Ovary (tissue), 10 donors: ENCODE measurements at places on chromosomes 11 and 22. TPM values are rescaled to one million over a fixed set of nuclear protein-coding genes. Genes with fewer than 3 reads are reported as not detected.

GRCh38 chr11:132310390-132311375, 940.3 kb downstream of the NTM start:
- no peak for DNase-seq

DNA sequence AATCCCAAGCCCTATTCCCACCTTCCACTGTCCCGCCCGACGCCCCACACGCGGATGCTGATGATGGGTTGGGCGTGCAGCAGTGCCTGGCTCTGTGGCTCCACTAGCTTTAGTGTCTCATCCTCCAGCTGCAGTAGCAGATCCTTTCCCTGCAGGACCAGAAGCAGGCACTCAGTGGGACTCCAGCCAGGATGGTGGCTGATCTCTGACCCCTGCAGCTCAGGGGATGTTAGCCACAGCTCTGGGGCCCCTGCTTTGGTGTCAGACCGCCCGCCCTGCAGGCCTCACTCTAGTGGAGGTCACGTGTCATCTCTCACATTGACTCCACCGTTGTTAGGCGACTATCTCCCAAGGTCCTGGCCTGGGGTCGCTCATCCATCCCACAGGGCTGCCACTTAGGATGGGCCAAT, 11.8 kb downstream of the SMPD1 start:
- no peak for DNase-seq

DNA sequence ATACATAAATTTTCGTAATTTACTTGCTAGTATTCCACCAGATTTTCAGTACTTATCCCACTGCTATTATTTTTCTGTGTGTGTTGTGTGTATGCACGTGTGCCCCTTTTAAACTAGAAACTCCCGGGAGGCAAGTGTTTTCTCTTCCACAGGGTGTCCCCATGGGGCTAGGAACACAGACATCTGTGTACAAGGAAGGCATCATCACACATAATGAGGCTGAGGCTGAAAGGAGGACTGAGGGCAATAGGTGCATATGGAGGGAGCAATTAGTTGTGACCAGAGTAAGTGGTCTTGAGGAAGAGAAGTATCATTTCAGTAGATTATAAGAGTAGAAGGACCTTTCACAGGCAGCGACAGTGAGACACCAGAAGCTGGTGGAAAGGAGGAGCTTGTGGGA, 2.1 kb upstream of the DPAGT1 start:
- DNase-seq = no peak

GRCh38 chr22:48530666-48531065, 1297.0 kb downstream of the BRD1 start:
- no peak for DNase-seq

- DNase-seq = no peak
Observed at GRCh38 chr11:57375490-57375889, 5.5 kb downstream of the PRG3 start.

DNA sequence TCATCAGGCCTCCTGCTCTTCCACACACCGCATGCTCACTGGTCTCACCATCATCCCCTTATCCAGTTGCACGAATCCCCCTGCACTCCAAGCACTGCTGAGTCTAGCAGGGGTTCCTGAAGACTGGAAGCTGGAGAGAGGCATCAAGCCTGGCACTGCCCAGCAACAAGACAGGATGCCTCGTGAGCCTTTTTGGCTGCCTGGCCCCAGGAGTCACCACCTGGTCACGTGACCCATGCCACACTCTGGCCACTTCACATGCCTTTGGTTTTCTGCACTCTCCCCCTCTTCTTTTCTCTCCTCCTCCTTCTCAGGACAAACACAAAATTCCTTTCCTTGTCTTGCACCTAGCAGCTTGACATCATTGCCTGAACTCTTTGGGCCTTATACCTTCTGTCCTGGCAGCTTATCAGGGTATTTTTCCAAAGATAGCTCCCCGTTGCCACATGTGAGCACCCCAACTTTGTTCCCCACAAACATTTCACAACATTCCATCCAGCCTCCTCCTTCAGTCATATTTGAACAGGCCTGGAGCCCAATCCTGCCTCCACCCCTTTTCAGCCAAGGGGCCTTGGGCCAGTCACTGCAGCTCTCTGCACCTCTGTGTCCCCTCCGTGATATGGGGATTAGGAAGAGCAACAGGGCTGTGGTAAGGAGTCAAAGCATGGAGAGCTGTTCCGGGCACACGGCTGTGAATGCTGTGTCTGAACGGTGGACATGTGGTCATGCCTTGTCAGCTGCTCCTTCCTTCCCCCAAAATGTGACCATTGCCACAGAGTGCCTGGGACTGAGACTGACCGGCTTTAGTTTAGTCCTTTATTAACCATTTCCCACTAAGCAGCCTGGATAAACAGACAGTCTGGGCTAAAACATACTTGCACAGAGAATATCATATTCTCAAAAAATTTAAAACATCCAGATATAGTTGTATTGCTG, 2.8 kb upstream of the PACSIN2 start:
- no peak for DNase-seq

GRCh38 chr22:48823941-48824340, 1003.7 kb downstream of the BRD1 start:
- no peak for DNase-seq

GRCh38 chr11:74952752-74953151, 3.7 kb downstream of the SPCS2 start:
- DNase-seq = no peak

- DNase-seq = no peak
Observed at GRCh38 chr11:83793310-83793709, 507.1 kb upstream of the CCDC90B start.

- DNase-seq = no peak
Observed at GRCh38 chr11:68312780-68313573, 586 bp downstream of the LRP5 start.

GRCh38 chr11:128476049-128476448, 111.3 kb downstream of the ETS1 start:
- DNase-seq = no peak

GRCh38 chr11:76724171-76724768, 53.7 kb upstream of the LRRC32 start:
- no peak for DNase-seq

- no peak for DNase-seq
Observed at GRCh38 chr11:45204761-45205160, 58.3 kb downstream of the PRDM11 start.

- DNase-seq = peak; percentile 28
Observed at GRCh38 chr22:45882881-45883810, 93.8 kb downstream of the WNT7B start.

DNA sequence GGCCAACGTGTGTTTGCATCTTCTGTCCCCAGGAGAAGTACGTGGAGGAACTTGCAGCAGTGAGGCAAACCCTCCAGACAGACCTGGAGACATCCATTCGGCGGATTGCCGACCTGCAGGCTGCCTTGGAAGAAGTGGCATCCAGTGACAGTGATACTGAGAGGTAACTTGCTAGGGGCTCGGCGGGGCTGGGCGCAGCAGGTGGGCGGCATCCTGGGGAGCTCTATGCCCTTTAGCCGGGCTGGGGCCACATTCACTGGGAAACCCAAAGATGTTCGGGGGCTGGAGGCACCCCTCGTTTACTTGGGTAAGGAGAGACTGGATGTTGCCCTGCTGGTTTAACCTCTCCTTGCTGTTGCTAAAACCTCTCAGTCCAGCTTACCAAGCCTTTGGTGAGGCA, 176.9 kb upstream of the SEZ6L start:
- DNase-seq = no peak

- no peak for DNase-seq
Observed at GRCh38 chr11:110774138-110775014, 62.1 kb upstream of the ARHGAP20 start.

GRCh38 chr11:70620510-70621184, 222.3 kb downstream of the CTTN start:
- DNase-seq = no peak

- DNase-seq = no peak
Observed at GRCh38 chr11:72762641-72763304, 10.6 kb upstream of the ARAP1 start.

RTN4RL2 gene
- polyA plus RNA-seq = not detected

CCDC188 gene
- 0.74 TPM for polyA plus RNA-seq

CD248 gene
- polyA plus RNA-seq = 6.3 TPM

VWA5A gene
- polyA plus RNA-seq = 27.5 TPM

PRR33 gene
- 0.01 TPM for polyA plus RNA-seq
